ENCODE measurements at places on chromosomes 2 and 18. TPM values are rescaled to one million over a fixed set of nuclear protein-coding genes. Genes with fewer than 3 reads are reported as not detected.
A peak's percentile ranks its signal among the peaks of the same experiment; 100 is the strongest.

DNA sequence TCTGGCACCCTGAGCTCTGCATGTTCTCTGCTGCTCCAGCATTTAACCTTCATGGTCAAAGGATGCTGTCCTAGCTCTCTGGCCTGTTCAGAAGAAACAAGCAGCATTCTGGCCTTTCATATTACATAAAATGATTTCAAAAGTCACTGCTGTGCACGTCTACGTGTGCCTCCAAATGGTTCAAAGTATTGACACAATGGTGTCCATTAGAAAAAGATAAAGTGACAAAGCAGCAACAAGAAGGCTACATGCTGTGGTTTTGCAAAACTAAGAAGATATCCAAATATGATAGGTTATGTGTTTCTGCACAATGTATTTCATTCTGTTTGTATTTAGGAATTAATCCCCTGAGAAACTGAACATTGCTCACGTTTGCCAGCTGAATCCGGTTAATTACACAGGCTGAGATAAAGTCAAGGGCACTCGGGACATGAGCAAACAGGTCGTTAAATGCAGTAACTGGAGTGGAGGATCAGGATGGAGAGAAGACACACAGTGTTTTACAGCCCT is 258.5 kb downstream of the DOK6 start:
- DNase-seq = no peak

- no peak for DNase-seq
Observed at GRCh38 chr2:106953779-106954178, 67.8 kb upstream of the ST6GAL2 start.

- no peak for DNase-seq
Observed at GRCh38 chr18:9619056-9619455, 4.7 kb upstream of the PPP4R1 start.

DNA sequence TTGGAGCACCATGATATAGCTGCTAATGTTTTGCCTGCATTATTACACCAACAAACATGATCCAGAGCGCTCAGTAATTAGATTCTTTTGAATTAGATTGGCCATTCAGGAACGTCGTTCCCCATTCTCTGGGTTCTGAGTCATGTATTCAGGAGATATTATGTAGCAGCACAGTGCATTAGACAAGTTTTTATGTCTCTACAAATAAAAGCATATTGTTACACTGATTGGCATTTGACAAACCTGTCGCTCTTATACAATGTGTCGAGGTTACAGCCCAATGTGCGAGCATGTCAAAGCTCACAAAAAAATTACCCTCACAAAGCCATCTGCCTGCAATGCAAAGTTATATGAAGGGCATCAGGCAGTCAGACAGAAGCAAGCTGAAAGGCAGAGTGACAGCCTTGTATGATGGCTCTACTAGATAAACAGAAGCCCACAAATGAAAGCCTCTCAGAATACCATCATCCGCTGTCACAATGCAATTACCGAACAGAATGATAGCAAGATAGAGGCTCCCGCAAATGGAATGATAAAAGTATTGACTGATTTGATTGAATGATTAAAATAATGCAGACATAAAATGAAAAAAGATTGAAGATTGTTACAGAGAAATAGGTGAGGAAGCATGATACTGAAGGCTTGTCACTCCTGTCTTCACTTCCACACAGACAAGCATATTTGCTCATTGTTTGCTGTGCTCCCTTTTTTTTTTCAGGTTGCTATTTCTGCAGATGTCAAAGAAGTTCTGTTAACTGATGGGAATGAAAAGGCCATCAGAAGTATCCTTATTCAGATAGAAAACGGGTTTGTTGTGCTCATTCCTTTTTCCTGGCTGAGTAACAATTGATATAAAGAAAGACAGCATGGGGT is 234.6 kb upstream of the SIX3 start:
- DNase-seq = no peak

Gene PLGLB2
- polyA plus RNA-seq = 2.0 TPM

Gene WDR35
- 2.4 TPM for polyA plus RNA-seq

DNA sequence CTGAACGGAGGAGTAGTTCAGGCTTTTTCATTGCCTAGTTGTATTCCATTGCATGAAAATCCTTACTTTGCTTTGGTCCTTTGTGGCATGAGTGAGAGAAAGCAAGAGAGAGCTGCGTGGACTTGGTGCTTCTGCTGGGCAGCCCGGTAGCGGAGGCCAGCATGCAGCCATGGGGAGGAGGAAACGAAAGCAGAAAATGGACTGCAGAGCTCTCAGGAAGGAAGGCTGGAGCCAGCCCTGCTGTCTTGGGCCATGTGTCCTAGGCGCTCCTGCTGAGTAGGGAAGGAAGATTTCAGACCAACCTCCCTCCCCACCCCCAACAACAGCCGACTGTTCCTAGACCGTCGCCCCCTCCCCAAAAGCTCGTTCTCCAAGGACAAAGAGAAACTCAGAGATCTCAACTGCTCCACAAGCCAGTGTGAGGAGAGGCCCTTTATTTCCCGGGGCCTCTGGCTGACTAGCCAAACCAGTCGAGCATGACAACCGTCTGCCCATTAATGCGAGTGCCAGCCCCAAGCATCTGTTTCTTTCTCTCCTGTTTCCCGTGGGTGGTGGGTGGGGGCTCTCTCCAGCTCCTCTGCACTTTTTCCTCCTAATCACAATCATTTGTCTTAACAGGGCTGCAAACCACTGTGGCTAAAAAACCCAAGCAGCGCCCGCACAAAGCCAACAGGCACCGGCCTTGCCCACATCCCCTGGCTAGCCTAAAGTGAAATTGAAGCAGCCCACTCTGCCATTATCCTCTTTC is 66.8 kb upstream of the FZD7 start:
- DNase-seq = no peak

DNA sequence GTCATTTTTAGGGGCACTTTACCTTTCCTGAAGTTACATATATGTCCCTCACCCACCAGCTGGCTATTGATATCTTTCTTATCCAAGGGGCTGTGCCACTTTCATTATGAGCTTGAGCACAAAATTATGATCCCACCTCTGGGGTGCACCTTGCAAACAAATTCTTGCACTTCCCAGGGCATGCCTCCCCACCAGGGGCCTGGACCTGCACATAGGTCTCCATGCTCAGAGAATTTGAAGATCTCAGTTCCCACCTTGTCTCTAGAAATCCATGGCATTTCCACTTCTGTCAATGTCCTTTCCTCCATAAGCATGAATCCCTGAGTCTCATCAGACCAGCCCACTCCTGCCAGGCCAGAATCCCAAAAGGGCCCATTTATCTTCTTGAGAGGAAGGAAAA is 449.1 kb upstream of the REG3G start:
- DNase-seq = no peak

DNA sequence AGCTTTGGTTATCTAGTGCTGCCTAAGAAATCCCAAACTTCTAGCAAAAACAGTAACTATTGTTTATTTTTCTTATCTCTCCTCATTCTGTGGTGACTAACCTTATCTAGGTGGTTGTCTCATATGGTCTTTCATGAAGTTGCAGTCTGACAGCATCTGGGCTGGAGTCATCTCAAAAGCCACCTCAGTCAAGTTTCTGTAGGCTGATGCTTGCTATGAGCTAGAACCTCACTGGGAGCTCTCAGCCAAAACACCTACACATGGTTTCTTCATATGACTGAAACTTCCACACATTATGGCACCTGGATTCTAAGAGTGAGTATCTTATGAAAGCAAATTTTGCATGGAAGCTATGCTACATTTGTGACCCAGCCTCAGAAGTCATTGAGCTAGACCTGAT is 596.4 kb upstream of the VRK2 start:
- DNase-seq = no peak

- DNase-seq = no peak
Observed at GRCh38 chr2:63434024-63435001, 154.0 kb downstream of the WDPCP start.

DNA sequence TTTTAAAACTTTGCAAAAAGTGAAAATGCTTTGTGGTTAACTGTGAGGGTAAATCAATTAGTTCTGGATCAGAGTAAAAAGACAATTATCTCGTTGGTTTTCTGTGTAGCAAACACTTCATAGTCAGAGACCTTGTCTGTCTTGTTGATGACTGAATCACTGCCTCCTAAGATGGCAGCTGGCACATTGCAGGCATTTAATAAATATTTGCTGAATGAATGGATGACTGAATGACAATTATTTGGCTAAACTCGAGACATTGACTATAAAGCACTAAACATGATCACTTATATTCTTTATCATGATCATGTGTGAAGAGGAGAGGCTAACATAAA is 96.2 kb downstream of the MAIP1 start:
- DNase-seq = no peak

DNA sequence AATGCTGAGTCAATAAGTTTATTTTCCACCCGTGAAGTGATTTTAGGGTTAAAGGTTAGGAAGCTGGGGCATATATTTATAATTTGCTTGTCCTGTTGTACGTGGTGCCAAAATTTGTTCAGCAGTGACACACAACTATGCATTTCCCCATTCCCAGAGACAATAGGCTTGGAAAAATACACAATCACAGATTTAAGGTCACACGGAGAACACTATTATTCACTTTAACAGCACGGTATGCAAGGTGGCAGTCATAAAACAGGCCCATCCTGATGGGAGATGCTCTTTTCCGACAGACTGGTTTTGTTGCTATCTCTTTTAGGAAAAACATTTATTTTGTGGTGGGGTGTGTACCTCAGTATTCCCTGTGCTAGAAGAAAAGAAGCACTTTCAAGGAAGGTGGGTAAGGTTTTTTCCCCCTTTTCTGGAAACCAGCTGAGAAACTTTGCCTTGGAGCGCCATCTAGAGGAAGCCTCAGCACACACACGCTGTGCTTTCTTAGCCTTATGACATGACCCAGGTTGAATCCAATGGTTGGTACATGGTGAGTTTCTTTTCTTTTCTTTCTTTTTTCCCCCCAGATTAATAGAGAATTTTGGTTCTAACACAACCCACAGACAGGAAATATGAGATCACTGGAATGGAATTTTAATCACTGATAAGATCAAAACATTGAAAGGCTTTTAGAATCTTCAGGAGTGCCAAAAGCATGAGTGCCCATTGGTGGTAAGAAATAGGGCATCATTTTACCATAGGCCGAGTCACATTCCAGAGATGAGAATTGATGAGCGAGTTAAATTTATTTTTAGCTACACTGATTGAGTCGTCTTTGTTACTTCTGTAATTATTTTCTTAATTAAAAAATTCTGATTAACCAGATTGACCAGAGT is 332.1 kb downstream of the AGPS start:
- DNase-seq = peak; percentile 42

- DNase-seq = no peak
Observed at GRCh38 chr2:18763338-18763737, 174.0 kb upstream of the NT5C1B start.

Gene RNF125
- 7.7 TPM for polyA plus RNA-seq

Measured in B cell (primary cell).